ENCODE measurements at places on chromosomes 3 and 15. TPM values are rescaled to one million over a fixed set of nuclear protein-coding genes. Genes with fewer than 3 reads are reported as not detected.

GRCh38 chr3:25906132-25906906 lies 116.4 kb downstream of the OXSM start:
- no peak for DNase-seq
- H3K4me3 ChIP-seq = no peak overlapping the region
- no peak overlapping the region for H3K27ac ChIP-seq
- H3K27me3 ChIP-seq = no peaks in the 10 kb centered on the region
- no peaks in the 10 kb centered on the region for H3K4me1 ChIP-seq

DNA sequence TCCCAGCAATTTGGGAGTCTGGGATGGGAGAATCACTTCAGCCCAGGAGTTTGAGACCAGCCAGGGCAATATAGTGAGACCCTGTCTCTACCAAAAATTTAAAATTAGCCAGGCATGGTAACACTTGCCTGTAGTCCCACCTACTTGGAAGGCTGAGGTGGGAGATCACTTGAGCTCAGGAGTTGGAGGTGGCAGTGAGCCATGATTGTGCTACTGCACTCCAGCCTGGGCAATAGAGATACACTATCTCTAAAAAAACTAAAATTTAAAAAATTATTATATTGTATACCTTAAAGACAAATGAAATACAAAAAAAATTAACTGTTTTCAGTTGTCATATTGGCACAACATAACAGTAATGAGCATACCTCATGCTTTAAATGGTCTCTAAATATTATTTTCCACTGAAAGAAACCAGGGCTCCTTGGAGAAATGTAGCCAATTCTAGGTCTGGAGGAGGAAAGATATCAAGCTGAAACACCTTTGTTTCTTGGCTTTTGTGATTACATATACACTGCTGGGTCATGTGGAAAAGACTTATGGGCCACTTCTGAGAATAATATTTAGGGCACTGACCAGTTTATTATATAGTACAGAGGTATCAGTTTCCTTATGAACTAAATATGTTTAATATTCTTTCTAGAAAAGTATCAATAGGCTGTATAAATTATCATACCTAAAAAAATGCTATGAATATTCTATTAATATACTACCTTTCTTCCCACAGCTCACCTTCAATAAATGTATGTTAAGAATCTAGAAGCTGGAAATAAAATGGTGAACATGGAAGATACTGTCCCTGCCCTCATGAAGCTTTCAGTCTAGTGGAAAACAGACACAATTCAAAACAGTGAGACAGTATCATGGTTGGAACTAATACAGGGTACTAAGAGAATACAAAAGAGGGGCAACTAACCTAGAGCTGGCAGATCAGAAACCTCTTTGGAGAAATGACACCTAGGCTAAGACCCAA lies 119.5 kb downstream of the TMCC1 start:
- DNase-seq = no peak
- H3K4me1 ChIP-seq = no peaks in the 10 kb centered on the region
- no peak overlapping the region for H3K27ac ChIP-seq
- no peak overlapping the region for H3K4me3 ChIP-seq
- no peaks in the 10 kb centered on the region for H3K27me3 ChIP-seq

Gene ZNF619
- polyA plus RNA-seq = 2.4 TPM

Gene IL17RB
- polyA plus RNA-seq = 0.16 TPM

Gene THSD4
- 79.1 TPM for polyA plus RNA-seq

GRCh38 chr3:119018690-119019463 lies 15.8 kb downstream of the IGSF11 start:
- no peaks in the 10 kb centered on the region for H3K36me3 ChIP-seq
- H3K27me3 ChIP-seq = no peaks in the 10 kb centered on the region
- H3K27ac ChIP-seq = no peak overlapping the region
- peaks cover 10% of the 10 kb centered on the region for H3K4me1 ChIP-seq

Gene DPH3
- polyA plus RNA-seq = 10.8 TPM

- no peaks in the 10 kb centered on the region for H3K4me1 ChIP-seq
- no peaks in the 10 kb centered on the region for H3K27me3 ChIP-seq
- DNase-seq = no peak
- no peaks in the 10 kb centered on the region for H3K36me3 ChIP-seq
- no peak overlapping the region for H3K4me3 ChIP-seq
Measured at GRCh38 chr15:70345251-70346019, 247.7 kb upstream of the TLE3 start.

Gene ISLR
- polyA plus RNA-seq = 7.3 TPM

Gene CCDC39
- polyA plus RNA-seq = not detected

- H3K4me1 ChIP-seq = peaks cover 12% of the 10 kb centered on the region
- H3K4me3 ChIP-seq = no peak overlapping the region
- no peaks in the 10 kb centered on the region for H3K36me3 ChIP-seq
- H3K27ac ChIP-seq = peak overlapping the region; percentile 73
Measured at GRCh38 chr3:64985072-64985471, 297.3 kb upstream of the ADAMTS9 start.

Gene ESYT3
- polyA plus RNA-seq = 0.24 TPM

Gene OR5K2
- polyA plus RNA-seq = not detected

- DNase-seq = no peak
- H3K27me3 ChIP-seq = no peaks in the 10 kb centered on the region
- H3K27ac ChIP-seq = no peak overlapping the region
- no peaks in the 10 kb centered on the region for H3K4me1 ChIP-seq
Measured at GRCh38 chr3:46183330-46183729, 24.8 kb downstream of the CCR1 start.

- no peaks in the 10 kb centered on the region for H3K36me3 ChIP-seq
- H3K4me1 ChIP-seq = no peaks in the 10 kb centered on the region
- H3K27ac ChIP-seq = no peak overlapping the region
- no peak for DNase-seq
- H3K4me3 ChIP-seq = no peak overlapping the region
Measured at GRCh38 chr3:55876560-55876959, 389.5 kb upstream of the WNT5A start.

- no peak overlapping the region for H3K27ac ChIP-seq
- DNase-seq = peak; percentile 51
- H3K4me1 ChIP-seq = no peaks in the 10 kb centered on the region
- H3K27me3 ChIP-seq = no peaks in the 10 kb centered on the region
Measured at GRCh38 chr15:74275957-74276356, 39.8 kb downstream of the CCDC33 start.

DNA sequence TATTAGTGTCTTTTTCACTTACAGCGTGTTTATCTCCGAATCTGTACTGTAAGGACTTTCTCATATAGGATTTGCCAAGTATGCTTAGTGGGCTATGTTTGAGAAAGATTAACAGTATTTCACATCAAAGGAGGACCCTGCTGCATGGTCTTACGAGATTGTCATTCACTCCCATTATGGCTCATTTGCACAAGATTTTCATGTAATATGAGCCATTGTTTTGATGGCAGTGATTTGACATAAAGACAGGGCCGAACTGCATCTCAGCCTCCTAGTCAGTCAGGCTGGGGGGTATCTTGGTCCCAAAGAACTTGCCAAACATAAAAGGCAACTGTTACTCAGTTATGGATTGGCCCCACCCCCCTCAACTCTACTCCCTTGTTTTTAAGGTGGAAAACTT lies 205.9 kb downstream of the ZIC1 start:
- no peaks in the 10 kb centered on the region for H3K4me1 ChIP-seq
- no peaks in the 10 kb centered on the region for H3K27me3 ChIP-seq
- no peak overlapping the region for H3K4me3 ChIP-seq
- H3K36me3 ChIP-seq = no peaks in the 10 kb centered on the region
- H3K27ac ChIP-seq = no peak overlapping the region
- DNase-seq = no peak

- H3K27me3 ChIP-seq = no peaks in the 10 kb centered on the region
- H3K27ac ChIP-seq = no peak overlapping the region
- H3K36me3 ChIP-seq = no peaks in the 10 kb centered on the region
- H3K4me3 ChIP-seq = no peak overlapping the region
- no peak for DNase-seq
Measured at GRCh38 chr3:5093731-5094130, 28.4 kb upstream of the ARL8B start.

DNA sequence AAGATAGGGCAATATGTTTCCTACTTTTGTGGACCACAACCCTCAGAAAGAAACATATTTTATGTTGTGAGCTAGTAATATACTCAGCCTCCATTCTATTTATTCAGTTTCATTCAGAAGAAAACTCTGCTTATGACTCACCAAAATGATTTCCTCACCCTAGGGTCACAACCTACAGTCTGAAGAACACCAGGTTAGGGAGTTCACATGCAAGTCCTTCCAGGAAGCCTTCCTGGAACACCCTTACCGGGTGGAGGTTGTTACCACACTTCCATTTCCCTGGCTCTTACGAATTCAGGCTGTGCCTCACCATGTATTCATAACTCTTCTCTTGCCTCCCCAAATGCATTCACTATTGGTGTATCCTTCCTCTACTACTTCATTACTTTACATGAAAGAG lies 228.0 kb upstream of the ADAMTS9 start:
- H3K27me3 ChIP-seq = no peaks in the 10 kb centered on the region
- no peaks in the 10 kb centered on the region for H3K36me3 ChIP-seq
- DNase-seq = no peak
- H3K4me3 ChIP-seq = no peak overlapping the region

- H3K4me3 ChIP-seq = no peak overlapping the region
- H3K4me1 ChIP-seq = no peaks in the 10 kb centered on the region
- H3K36me3 ChIP-seq = no peaks in the 10 kb centered on the region
Measured at GRCh38 chr15:92018535-92019239, 165.2 kb downstream of the SLCO3A1 start.

DNA sequence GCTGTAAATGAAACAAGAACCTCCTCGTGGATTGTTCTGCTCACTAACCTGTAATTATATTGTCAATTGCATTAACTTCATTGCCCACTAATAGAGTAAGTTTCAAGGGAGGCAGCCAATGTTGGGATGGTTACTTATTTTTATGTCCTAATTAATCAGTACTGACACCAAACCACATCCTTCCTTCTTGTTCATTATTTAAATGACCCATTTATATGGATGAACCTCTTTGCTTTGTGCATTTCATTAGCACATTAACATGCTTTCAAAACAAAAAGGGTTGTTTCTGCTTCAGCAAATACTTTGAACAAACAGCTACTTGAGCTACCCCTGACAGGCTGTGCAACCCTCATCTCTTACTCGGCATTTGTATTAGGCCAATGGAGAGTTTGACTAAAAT lies 374.2 kb downstream of the MECOM start:
- no peak for DNase-seq
- no peaks in the 10 kb centered on the region for H3K4me1 ChIP-seq
- no peak overlapping the region for H3K27ac ChIP-seq
- H3K36me3 ChIP-seq = no peaks in the 10 kb centered on the region

GRCh38 chr3:131699001-131699400 lies 196.2 kb upstream of the MRPL3 start:
- no peaks in the 10 kb centered on the region for H3K4me1 ChIP-seq
- no peaks in the 10 kb centered on the region for H3K27me3 ChIP-seq
- no peak for DNase-seq

Gene GHSR
- not detected for polyA plus RNA-seq

GRCh38 chr3:130968221-130968620 lies 58.4 kb downstream of the ASTE1 start:
- DNase-seq = no peak
- peak overlapping the region; percentile 70 for H3K27ac ChIP-seq
- H3K4me1 ChIP-seq = peaks cover 13% of the 10 kb centered on the region

Gene IL17RE
- polyA plus RNA-seq = 0.76 TPM

DNA sequence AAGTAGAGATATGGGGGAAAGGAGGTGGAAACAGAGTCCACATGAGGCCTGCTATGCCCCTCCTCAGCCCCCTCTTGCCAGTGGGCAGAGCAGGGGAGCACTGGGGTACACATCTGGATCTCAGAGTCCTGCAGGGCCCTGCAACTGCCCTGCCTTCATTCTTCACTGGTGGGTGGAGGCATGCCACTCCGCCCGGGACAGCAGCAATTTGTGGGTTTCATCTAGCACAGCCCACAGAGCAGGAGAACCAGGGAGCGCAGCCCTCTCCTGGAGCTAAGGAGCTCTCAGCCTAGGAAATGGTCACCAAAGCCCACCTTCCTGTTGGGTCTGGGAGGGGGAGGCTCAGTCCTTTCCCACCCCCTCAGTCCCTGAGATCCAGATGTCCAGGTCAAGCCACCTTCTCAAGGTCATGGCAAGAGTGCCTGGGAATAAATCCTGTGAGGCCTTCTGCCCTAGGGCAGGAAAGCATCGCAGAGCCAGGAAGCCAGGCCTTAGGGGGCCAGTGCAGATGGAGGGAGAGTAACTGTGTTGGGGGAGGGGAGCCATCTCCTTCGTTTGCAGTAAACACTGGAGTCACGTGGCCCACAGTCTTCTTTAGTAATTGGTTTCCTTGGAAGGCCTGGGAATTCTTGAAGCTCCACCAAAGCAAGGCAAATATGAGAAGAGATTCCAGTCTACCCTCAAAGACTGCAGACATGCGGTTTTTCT lies 31.0 kb downstream of the ANP32A start:
- no peaks in the 10 kb centered on the region for H3K27me3 ChIP-seq
- no peak overlapping the region for H3K4me3 ChIP-seq
- DNase-seq = peak; percentile 46
- peaks cover 1% of the 10 kb centered on the region for H3K36me3 ChIP-seq

GRCh38 chr3:18334837-18335601 lies 90.1 kb downstream of the SATB1 start:
- no peak overlapping the region for H3K4me3 ChIP-seq
- H3K27me3 ChIP-seq = no peaks in the 10 kb centered on the region
- H3K4me1 ChIP-seq = no peaks in the 10 kb centered on the region
- no peak overlapping the region for H3K27ac ChIP-seq
- DNase-seq = no peak

GRCh38 chr15:49860101-49860500 lies 239.3 kb downstream of the DTWD1 start:
- H3K4me3 ChIP-seq = no peak overlapping the region
- H3K36me3 ChIP-seq = no peaks in the 10 kb centered on the region
- no peaks in the 10 kb centered on the region for H3K27me3 ChIP-seq
- peaks cover 5% of the 10 kb centered on the region for H3K4me1 ChIP-seq
- DNase-seq = no peak

DNA sequence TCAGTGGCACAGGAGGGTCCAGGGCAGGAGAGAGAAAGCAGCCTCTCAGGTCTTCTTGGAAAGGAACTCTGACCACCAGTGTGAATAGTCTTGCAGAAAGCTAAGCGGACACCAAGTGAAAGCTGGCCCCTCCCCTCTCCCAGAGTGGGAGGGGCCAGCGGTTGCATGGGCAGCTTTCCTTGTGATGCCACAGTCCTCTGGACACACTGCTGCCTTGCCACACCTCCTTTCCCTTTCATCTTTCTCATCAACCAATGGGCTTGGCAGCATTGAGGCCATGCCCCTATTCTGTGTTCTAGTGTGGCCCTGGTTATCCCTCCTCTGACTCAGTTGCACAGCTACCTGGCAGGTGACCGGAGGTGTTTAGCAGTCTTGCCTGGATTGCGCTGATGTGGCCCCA lies 49.7 kb upstream of the GOLGA6B start:
- H3K27me3 ChIP-seq = no peaks in the 10 kb centered on the region
- H3K36me3 ChIP-seq = no peaks in the 10 kb centered on the region
- H3K4me1 ChIP-seq = no peaks in the 10 kb centered on the region
- H3K4me3 ChIP-seq = no peak overlapping the region

GRCh38 chr3:171397089-171397488 lies 63.1 kb downstream of the TNIK start:
- no peaks in the 10 kb centered on the region for H3K4me1 ChIP-seq
- DNase-seq = no peak
- no peaks in the 10 kb centered on the region for H3K36me3 ChIP-seq
- H3K27me3 ChIP-seq = no peaks in the 10 kb centered on the region

DNA sequence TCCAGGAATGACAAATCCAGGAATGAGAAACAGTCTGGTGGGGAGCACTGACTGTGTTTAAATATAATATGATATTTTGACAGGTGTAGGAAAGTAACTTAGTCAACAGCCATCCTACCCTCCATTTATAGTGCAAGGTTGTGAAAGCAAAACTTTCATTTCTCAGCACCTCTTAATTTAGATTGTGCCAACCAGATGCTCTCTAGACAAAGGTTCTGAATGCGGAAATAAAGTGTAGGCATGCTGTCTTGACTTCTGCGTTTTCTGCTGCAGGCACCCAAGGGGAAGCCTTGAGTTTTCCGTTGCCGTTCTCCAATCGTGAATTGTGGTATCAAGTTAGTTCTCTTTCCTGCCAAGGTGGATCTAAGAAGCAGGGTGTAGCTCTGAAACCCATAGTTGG lies 261.9 kb upstream of the SUCLG2 start:
- no peaks in the 10 kb centered on the region for H3K27me3 ChIP-seq
- H3K4me1 ChIP-seq = no peaks in the 10 kb centered on the region
- H3K36me3 ChIP-seq = no peaks in the 10 kb centered on the region

Measured in SK-N-SH (cell line).